ENCODE measurements at places on chromosomes 5 and 9.

GRCh38 chr5:86896916-86897315 lies 279.2 kb downstream of the COX7C start:
- no peak for DNase-seq

- DNase-seq = no peak
Observed at GRCh38 chr5:177569894-177570293, 15.5 kb upstream of the FAM193B start.

GRCh38 chr9:74001382-74001781 lies 495.8 kb upstream of the RORB start:
- DNase-seq = no peak

DNA sequence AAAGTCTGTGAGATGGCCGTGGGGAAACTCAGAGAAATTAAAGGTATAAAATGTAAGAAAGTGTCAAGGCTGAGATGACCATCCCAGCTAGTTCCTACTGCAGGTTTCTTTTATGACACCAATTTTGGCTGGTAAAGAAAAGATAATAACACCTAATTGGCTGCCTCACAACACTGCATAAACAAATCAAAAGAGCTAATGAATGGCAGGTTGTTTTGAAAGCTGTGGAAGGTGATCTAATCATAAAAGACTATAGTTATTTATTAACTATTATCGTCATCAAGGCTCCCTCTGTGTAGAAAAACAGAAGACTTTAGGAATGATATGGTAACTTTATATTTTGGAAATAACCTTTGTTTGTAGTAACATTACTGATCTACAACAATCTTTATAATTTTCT lies 3.5 kb upstream of the SPINK5 start:
- DNase-seq = no peak

- no peak for DNase-seq
Observed at GRCh38 chr5:170885809-170886208, 24.0 kb downstream of the RANBP17 start.

DNA sequence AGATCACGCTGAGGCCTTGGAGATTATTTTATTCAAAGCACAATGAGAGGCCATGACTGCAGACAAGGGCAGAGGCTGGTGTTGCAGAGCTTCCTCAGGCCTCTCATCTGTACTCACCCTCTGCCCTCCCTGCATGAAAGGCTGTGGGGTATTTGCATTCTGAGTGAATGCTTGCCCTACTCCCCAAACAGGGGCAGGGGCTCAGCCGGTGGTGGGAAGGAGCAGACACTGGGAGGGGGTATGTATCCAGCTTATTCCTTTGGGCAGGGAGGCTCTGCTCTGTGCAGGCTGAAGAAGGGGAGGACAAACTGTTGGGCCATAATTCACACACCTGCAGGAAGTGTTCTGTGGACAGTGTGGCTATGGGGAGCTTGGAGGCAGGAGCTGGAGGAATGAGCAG lies 148.4 kb upstream of the PANK3 start:
- no peak for DNase-seq

DNA sequence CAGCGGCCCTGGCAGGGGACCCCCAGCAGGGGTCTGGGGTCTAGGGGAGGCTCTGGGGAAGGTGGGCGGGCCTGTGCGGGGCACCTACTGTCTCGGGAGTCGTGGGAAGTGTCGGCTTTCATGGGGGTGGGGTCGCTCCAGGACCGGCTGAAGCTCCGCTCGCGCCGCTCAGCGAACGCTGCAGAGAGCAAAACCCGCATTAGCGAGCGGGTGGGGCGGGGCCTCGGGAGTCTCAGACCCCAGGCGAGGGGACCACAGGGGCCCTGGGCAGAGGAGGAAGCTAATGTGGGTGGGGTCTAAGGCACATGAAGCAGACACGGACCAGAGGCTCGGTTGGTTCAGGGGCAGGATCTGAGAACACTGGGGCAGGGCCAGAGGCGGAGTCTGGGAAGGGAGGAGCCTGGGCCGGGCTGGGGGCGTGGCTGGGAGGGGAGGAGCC lies 5.5 kb downstream of the NSMF start:
- DNase-seq = peak; percentile 54

GRCh38 chr5:152686931-152687330 lies 281.9 kb upstream of the NMUR2 start:
- DNase-seq = no peak

- no peak for DNase-seq
Observed at GRCh38 chr5:72112389-72112788, 5.1 kb downstream of the MAP1B start.

GRCh38 chr5:132046880-132047299 lies 13.6 kb upstream of the IL3 start:
- no peak for DNase-seq

GRCh38 chr5:169637085-169637548 lies at the start of gene DOCK2:
Gene DOCK2 (plus strand): TSS chr5:169637275. CDS start chr5:169637327, 52 bp downstream.
- DNase-seq = peak; percentile 42

GRCh38 chr9:125810161-125810560 lies 63.0 kb downstream of the PBX3 start:
- DNase-seq = no peak

DNA sequence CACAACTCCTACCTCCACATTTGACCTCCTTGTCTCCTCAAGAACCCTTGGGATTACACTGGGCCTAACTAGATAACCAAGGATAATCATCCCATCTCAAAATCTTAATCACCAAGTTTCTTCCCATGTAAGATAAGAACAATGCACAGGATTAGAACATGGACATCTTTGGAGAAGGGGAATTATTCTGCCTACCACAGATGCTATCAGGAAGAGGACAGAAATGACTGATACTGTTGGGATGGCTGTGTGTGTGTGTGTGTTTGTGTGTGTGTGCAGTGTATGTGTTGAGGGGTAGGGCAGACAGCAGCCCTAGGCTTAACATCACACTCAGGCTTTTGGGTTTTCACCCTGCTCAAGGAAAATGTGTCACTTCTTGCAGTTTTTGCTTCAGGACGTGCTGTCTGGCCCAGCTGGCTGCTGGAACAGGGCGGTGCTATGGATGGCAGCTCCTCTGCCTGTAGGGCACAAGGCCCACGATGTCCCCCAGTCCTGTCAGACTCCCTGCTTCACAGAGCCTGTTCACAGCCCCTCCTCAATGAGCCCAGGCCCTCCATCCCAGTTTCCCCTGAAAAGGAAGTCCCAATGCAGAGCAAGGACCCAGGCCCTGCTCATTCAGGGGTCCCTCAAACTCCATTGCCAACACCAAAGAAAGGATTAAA lies 7.7 kb downstream of the CA9 start:
- no peak for DNase-seq

GRCh38 chr9:135388530-135388929 lies 91.1 kb upstream of the PPP1R26 start:
- no peak for DNase-seq

GRCh38 chr9:78196258-78196657 lies 39.6 kb upstream of the CEP78 start:
- DNase-seq = no peak

DNA sequence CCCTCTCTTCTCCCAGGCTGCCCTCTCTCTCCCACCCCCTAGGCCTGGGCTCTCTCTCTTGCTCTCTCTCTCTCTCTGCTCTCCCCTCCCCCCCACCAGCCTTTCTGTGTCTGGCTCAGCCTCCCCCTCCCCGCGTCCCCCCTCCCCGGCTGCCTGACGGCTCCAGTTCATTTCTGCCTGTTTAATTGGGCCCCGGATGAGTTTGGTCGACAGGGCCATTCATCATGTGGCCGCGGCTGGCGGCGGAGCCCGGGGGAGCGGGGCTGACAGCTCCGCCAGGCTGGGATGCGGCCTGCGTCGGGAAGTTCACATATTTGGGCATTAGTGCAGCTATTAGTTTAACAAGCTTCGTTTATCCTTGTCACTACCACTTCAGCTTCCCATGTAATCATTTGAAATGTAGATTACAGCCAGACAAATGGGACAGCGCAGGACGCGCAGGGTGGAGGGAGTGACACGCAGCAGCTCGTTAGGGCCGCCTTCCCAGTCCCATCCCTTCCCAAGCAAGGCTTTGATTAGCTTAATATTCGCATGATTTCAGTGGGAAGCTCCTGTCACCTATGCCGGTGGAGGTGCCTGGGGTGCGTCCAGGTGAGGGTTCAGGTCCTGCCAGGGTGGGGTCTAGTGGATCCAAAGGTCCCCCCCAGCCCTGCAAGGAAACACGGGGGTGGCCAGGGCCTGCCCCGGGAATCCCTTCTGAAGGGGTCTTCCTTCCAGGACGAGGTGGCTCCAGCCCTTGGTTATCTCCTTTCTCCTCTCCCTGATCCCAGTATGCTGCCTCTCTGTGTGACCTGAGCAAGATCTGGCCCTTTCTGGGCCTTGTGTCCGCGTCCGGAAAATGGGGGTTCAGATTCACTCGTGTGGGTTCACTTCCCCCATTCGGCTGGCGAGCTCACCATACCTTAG lies 214.8 kb downstream of the PAX5 start:
- no peak for DNase-seq

DNA sequence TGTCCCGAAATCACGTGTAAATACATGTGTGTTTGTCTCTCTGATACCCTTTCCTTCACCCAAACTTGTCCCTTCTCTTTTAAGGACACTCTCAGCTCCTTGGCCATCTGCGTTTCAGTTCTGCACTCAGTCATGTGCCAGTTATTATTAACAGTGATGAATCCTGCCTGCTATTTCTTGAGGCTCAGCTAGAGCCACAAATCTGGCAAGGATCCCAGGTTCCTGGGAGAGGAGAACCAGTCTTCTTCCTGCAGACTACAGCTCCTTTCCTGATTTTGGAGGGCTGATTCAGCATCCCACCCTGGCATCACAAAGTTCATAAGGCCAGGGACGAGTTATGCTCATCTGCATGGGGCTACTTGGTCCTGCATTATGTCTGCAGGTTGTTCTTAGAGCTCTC lies 5.6 kb downstream of the MAMDC2 start:
- no peak for DNase-seq

GRCh38 chr5:138095100-138095907 lies 11.5 kb downstream of the WNT8A start:
- no peak for DNase-seq

GRCh38 chr5:124176692-124177091 lies 569.7 kb downstream of the ZNF608 start:
- DNase-seq = no peak

GRCh38 chr5:143887903-143888665 lies 76.1 kb downstream of the HMHB1 start:
- no peak for DNase-seq

DNA sequence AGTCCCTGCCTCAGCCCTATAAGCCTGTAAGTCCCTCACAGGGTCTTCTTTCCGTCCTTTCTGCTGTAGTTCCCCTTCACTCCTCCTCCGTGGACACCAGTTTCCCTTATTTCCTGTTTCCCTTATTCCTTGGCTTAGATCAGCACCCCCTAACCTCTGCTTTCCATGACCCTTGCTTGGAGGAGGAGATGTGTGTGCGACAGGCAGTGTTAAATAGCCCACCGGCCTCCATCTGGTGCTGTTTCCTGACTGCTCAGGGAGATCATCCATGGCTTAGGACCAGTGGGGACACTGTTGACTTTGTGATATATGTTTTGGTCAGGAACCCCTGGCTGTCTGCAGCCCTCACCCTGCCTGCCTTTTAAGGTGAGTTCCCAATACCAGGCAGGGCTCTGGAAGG lies 34.1 kb upstream of the PSD2 start:
- no peak for DNase-seq

- DNase-seq = no peak
Observed at GRCh38 chr5:113448252-113448651, 13.5 kb upstream of the TSSK1B start.

DNA sequence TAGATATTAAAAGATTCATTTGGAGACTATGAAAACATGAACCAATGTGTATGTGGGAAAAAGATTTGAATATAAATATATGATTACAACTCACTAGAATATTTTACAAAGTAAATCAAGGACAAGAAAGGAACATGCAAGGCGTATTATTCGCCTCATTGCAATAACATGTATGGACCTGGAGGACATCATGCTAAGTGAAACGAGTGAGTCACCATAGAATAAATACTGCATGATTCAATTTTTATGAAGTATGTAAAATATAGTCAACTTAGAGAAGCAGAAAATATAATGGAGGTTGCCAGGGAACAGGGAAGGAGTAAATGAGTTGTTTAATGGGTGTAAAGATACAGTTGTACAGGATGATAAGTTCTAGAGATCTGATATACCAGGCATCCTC lies 4.9 kb downstream of the TXNDC8 start:
- DNase-seq = no peak

DNA sequence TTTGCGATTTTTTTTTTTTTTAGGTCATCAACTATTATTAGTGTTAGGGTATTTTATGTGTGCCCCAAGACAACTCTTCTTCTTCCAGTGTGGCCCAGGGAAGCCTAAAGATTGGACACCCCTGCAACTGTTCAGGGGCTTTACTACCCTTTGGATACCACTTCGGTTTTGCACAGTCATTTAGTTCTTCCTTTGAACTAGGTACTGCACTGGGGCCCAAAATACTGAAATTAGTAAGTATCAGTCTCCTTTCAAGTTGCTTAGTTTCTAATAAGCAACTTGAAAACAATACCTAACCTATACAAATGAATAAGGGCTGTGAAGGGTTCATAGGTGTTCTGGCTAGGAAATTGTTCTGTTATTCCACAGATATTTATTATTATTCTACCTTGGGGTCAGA lies 45.3 kb downstream of the CWC27 start:
- DNase-seq = no peak

- DNase-seq = no peak
Observed at GRCh38 chr5:106408141-106408540, 1262.6 kb downstream of the EFNA5 start.

GRCh38 chr9:70435948-70436347 lies 21.5 kb upstream of the KLF9 start:
- DNase-seq = no peak

DNA sequence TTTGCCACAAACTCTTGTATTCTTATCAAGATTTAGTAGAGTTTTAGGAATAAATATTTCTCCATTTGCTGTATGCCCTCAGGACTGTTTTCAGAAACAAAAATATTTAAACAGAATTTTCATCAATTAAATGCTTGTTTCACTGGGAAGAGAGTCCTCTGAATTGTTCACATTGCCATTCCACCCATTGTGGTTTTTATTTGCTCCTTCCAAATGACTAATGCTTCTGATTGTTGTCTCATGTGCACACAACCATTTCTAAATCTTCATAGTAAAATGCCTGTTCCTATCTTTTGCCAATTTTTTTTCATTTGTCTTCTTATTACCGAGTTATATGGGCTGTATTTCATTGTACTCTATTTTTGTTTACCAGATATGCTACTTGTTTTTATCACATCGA lies 10.6 kb downstream of the MARCOL start:
- no peak for DNase-seq

DNA sequence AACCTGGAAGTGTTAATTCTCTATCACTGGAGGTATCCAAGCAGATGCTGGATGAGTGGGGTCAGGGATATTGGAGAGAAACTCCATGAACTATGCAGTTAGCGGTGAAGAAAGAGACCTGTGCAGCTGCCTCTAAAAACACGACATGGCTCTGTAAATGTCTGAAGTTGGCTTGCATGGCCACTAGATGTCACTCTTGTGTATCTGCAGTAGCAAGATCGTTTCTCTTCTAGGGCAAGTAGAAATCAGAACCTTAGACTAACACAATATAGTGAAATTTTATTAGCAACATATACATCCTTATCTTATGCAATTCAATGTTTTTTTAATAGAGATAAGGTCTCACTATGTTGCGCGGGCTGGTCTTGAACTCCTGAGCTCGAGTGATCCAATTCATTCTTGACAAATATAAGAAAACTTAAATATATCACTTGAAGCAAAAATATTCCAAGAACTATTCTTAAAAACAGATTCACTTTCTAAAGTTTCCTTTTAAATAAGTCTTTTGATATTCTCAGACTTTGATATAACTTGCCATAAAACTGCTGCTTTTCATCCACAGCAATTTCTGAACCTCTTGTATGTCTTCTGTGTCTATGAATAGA lies 2.9 kb downstream of the OR2S2 start:
- DNase-seq = peak; percentile 9

- no peak for DNase-seq
Observed at GRCh38 chr5:171712616-171713015, 73.0 kb upstream of the SMIM23 start.

- no peak for DNase-seq
Observed at GRCh38 chr5:113320273-113320780, 114.5 kb downstream of the TSSK1B start.
